Dorsolateral prefrontal cortex (tissue), 122 donors: ENCODE measurements at places on chromosomes 2 and 18. TPM values are rescaled to one million over a fixed set of nuclear protein-coding genes. Genes with fewer than 3 reads are reported as not detected.

ABCB11 gene
- total RNA-seq = 0.48 TPM

ZNF521 gene
- 24.0 TPM for total RNA-seq

ZNF513 gene
- total RNA-seq = 20.4 TPM

TNFAIP6 gene
- total RNA-seq = 2.4 TPM

GREB1L gene
- 6.1 TPM for total RNA-seq

MCEE gene
- total RNA-seq = 10.7 TPM

PLB1 gene
- 4.0 TPM for total RNA-seq

CCDC74B gene
- 3.6 TPM for total RNA-seq

GALNT3 gene
- total RNA-seq = 3.1 TPM

C1QL2 gene
- 5.5 TPM for total RNA-seq

ORC4 gene
- total RNA-seq = 83.6 TPM

TMEM200C gene
- total RNA-seq = 15.6 TPM

DNA sequence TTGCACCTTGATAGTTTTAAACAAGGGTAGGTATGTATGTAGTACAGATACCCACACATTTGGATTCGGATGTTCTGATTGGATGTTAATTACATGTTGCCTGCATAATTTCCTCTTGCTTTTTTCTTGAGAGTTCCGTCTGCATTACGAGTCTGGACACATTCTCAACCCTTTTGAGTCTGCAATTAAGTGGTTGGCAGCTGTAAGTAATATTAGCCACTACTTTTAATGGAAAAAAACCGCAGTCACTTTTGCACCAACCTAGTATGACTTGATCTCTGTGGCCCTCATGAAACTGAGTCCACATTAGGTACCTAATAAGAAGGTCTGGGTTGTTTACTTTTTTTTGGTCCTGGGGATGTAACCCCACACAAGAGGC lies 217.3 kb downstream of the VAPA start:
- DNase-seq = no peak

DNA sequence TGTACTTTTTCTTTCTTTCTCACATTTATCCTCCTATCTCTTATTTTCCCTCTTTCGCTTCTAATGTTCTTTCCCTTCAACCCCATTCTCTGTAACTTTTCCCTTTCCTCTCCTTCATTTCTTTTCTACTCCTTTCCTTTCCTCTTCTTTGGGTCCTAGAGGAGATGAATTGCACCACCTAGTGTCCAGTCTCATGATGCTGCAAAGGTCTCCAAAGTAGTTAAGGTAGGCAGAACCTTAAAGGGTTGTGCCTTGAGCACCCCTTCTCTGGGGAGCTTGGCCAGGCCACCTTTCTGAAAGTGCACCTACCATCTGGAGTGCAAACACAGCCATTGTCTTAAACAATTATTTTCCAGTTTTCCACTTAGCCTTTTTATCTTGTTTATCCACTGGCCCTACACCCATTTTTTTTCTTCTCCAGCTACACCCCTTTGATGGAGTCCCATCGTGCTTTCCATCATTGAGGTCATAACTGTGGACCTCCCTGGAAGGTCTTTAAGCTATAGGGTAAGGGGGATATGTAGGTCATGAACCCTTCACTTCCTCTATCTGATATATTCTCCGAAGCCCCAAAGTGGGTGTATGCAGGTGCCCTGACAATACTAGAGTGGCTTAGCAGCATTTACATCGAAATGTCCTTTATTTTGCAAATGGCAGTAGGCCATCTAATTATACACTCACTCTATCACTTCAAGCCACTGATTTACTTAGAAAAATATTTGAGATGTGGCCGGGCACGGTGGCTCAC lies 155.9 kb downstream of the ESCO1 start:
- DNase-seq = no peak

DNA sequence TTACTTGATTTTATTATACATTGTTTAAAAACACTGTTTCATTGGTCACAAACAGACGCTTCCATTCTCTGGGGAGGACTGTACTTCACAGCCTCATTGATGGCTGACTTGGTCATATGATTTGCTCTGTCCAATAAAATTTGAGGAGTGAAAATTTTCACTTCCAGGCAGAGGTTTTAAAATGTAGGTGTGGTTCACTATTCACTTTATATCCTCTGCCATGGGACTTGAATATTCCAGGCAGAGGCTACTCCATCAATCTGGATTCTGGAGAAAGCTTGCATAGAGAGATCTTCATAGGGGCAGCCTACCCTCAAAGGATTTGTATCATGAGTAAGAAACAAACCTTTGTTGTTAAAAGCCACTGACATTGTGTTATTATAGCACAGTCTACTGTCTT lies 56.7 kb downstream of the LDAH start:
- DNase-seq = no peak

GRCh38 chr2:72731116-72731515 lies 94.7 kb downstream of the EXOC6B start:
- no peak for DNase-seq

DNA sequence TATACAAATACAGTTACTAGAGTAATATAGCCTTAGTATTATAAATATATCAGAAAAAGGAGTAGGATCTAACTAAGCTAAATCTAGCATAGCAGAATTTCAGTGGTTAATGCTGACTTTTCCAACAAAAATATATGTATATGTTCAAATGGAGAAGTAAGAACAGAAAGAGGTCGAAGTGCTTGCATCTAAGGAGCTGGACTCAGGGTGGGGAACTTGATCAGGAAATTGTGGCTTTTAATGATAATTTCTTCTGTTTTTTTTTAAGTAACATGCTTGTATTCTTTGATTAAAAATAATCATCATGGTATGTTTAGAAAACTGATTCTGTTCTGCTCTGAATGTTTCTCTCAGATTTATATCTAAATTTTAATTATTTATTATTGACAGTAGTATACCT lies 327.1 kb downstream of the GALNT13 start:
- no peak for DNase-seq

GRCh38 chr2:111686994-111687393 lies 197.0 kb downstream of the ANAPC1 start:
- no peak for DNase-seq

DNA sequence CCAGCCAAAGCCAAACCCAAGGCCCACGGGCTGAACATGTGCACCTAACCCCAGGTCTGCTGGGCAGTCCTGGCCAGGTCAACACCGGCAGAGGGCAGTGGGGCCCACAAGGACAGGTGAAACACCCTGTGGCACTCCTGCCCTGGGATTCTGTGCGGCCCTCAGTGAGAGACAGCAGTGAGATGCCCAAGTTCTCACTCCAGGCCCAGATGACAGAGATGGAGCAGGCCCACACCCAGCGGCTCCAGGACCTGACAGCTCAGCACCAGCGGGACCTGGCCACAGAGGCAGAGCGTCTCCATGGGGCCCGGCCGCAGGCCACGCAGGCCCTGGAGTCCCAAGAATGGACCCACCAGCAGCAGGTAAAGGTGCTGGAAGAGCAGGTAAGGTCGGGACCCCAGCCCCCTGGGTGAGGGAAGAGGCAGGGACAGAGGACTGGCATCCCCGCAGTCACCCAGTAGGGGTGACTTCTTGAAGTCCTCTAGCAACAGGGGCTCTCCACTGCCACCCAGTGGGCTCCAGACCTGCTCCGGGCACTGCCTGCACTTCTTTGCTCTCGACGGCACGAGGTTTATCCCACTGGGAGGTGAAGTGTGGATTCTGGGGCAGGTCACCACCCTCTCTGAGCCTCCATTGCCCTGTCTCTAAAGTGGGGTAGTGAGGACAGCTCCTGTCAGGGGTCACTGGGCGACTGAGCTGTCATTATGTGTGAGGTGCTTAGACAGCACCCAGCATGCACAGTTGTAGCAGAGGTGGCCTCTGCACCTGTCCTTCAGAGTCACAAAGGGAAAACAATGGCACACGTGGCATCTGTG lies 8.8 kb upstream of the SNED1 start:
- no peak for DNase-seq

- DNase-seq = no peak
Observed at GRCh38 chr2:171629113-171629512, 58.2 kb upstream of the DYNC1I2 start.

DNA sequence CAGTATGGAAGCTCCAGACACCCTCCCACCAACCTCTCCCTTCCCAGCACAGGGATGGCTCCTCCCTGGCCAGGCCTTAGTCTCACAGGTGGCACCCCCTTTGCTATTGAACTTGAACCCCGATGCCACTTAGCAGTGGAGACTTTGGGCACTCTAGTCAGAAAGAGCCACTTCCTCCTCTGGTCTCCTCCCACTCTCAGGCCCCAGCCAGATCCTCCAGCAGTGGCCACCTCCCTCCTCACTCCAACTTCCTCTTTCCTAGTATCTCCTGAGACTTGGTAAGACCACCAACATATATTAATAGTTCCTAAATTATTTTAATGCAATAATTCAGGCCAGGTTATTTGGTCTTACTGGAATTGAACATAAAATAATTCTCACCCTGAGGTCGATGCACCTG lies 437.2 kb upstream of the ID2 start:
- DNase-seq = no peak

GRCh38 chr18:31233621-31234275 lies 71.1 kb upstream of the DSC1 start:
- DNase-seq = no peak

- DNase-seq = no peak
Observed at GRCh38 chr2:126911111-126911796, 12.6 kb downstream of the TEX51 start.

- no peak for DNase-seq
Observed at GRCh38 chr2:183408562-183408961, 284.3 kb downstream of the NUP35 start.

- no peak for DNase-seq
Observed at GRCh38 chr2:28277466-28277865, 115.2 kb upstream of the FOSL2 start.

DNA sequence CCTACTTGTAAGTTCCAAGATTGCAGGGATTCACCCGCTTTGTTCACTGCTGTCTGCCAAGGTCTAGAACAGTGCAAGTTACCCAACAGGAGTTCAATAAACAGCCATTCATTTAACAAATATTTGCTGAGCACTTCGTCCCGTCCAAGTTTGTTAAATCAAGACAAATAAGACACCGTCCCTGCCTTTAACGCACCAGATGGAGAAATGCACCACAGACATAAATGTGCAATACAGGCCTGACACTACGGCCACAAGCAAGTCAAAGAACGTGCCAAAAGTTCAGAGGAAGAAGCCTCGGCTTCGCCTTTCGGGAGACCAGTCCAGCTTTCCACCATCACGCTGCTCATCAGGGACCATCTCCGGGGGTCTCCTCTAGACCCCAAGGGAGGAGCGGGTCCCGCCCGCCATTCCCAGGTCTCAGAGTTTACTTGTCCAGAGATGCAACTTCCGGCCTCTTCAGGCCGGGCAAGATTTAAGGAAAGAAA lies 429 bp downstream of the C2orf76 start:
- no peak for DNase-seq

- no peak for DNase-seq
Observed at GRCh38 chr18:46916551-46917107, 678 bp downstream of the PIAS2 start.

DNA sequence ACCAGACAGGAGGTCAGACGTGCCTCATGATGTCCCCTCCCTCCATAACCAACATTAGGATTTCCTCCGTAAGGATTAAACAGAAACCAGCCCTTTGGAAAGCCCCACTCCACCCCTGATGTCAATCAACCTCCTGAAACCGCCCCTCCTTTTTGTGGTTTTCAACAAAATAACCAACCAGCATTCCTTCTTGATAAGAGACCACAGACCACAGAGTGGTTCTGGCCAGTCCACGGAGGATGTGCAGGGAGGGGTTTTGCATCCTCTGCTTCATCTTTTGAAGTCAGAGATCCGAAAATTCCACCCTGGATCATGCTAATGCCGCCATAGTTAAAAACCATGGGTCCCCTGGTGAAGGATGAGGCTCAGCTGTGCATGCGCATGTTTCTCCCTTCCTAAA lies 180.0 kb upstream of the CCDC150 start:
- no peak for DNase-seq

- no peak for DNase-seq
Observed at GRCh38 chr2:190858817-190859216, 21.8 kb upstream of the GLS start.

DNA sequence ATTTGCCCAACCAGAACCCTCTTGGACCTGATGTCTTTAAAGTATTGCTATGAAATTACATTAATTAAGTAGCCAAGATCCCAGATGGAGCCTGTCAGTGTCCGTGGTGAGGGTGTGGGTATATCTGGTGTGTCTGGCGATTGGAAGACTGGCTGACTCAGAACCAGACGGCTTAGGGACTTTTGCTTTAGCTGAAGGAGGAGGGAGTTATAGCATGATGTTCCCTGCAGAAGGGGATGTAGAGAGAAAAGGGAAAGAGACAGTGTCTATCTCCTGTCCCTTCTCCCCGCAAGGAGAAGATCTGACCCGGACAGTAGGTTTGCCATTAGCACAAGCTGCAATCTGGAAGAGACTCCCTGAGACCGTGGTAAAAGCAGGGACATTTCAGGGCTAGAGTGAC lies 60.6 kb downstream of the POU3F3 start:
- no peak for DNase-seq

DNA sequence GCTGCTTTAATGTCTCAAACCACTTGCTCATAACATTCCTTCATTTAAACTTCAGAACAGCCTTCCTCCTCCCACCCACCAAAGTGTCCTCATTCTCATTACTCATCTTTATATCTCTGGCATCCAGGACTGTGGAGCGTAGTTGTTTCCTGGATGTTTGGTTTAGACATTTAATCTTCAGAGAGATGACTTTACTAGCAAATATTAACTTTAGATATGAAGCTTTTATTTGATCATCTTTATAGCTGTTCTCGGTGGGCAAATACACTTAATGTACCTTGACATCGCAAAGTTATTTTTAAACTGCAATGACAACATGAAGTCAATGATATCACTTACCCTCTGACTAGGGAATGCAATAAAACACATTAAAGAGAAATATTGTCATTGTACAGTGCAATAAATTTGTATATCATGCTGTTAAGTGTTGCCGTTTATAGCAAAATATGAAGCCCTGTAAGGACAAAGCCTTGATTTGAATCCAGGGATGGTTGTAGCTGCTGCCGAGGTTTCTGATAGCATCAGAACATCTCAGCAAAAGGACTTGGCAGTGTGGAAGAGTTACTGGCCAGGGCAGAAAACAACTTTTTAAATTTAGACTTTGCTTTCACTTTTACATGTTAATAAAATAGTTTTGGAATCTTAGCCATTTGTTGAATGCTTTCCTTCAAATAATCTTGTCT lies 4.6 kb upstream of the LAMA3 start:
- DNase-seq = no peak

GRCh38 chr2:83661711-83662110 lies 797.4 kb downstream of the SUCLG1 start:
- no peak for DNase-seq

DNA sequence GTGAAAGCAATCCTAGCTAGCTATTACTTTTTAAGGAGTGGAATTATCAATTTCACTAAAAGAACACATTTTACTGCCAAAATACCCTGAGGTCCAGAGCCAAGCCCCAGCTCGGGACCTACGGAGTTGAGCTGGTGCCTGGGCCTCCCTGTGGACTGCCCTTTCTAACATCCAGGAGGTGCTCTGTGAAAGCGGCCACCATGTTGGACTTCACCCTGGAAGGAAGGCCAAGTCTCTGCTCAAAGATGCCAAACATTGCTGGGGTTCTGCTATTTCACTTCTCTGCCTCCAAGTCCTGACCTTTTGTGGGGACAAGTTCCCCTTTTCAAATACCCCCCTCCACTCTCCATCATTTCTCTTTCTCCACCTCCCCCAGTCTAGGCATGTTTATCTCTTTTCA lies 498.7 kb upstream of the RAB6C start:
- DNase-seq = no peak
